ENCODE measurements at places on chromosomes 12 and 14.

DNA sequence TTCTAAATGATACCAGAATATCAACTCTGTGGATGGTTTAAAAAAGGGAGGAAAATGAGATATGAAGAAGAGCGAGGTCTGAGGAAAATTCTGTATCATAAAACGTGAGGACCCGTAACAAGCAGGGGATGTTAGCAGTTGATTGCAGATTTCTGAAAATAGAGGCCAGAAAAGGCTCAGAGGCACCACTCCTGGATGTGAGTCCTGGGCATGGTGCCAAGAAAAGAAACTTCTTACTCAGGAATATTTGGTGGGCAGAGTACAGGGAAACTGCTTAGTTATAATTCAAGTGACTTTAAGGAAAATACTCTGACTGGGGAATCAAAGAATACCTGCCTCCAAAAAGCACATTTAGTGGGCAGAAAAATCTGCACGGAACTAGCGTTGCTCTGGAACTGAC lies 85.5 kb downstream of the PRICKLE1 start:
- no peak for DNase-seq

DNA sequence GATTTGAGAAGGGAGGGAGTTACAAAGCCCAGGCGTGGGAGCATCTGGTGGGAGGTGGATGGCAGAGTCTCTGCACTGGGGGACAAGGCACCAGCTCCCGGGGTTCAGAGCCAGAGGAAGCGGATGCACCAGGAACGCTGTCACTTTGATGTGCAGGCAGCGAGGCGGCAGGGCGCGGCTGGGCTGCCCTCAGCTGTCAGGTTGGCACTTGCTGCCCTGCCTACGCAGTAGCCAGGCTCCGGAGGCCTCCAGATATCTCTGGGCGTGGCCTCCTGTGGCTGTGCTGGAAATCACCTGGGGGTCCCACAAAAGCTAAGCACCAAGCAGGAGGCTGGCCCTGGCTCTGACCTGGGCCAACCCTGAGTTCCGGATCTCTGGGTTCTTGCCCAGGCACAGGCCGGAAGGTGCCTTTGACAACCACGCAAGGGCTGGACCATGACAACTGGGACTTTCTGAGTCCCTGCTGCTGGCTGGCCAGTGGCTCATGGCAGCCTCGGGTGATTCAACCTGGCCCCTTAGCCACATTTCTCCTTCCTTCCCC lies 62.1 kb upstream of the MAP1LC3B2 start:
- no peak for DNase-seq

GRCh38 chr12:120399531-120399930 lies 30.6 kb upstream of the MSI1 start:
- DNase-seq, result no peak

- DNase-seq, result no peak
These were observed 145.9 kb downstream of the NRXN3 start for GRCh38 chr14:78316052-78316451.

- no peak for DNase-seq
These were observed 253.1 kb downstream of the CCDC91 start for GRCh38 chr12:28443337-28443736.

DNA sequence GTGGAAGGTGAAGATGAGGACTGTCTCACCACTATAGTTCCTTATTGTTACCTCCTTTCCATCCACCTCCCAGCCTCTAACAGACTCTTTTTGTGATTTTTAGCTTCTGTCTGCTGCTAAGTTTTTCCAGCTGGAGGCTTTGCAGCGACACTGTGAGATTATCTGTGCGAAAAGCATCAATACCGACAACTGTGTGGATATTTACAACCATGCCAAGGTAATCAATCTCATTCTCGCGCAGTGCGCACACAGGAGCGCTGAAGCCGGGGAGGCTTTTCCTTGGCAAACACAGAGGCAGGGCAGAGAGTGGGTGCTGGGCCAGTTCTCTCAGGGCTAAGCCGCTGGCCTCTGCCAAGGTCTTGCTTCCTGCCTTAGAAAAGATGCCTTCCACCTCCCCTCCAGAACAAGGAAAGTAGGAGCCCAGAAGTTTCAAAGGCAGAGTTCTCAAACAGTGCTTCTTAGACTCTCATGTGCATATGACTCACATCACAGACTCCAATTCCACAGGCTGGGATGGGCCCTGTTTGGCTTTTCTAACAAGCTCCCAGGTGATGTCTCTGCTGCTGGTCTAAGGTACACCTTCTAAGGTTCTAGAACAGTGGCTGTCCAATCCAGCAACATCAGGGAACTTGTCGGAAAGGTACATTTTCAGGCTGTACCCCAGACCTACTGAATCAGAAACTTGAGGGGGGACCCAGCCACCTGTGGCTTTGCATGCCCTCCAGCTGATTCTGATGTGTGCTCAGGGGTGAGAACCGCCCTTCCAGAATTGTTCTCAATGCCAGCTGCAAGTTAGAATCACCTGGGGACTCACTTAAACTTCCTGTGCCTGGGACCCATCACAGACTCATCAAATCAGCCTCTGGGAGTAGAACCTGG lies 33.8 kb upstream of the PWP1 start:
- no peak for DNase-seq

GRCh38 chr14:69932391-69932790 lies 53.2 kb downstream of the SMOC1 start:
- no peak for DNase-seq

DNA sequence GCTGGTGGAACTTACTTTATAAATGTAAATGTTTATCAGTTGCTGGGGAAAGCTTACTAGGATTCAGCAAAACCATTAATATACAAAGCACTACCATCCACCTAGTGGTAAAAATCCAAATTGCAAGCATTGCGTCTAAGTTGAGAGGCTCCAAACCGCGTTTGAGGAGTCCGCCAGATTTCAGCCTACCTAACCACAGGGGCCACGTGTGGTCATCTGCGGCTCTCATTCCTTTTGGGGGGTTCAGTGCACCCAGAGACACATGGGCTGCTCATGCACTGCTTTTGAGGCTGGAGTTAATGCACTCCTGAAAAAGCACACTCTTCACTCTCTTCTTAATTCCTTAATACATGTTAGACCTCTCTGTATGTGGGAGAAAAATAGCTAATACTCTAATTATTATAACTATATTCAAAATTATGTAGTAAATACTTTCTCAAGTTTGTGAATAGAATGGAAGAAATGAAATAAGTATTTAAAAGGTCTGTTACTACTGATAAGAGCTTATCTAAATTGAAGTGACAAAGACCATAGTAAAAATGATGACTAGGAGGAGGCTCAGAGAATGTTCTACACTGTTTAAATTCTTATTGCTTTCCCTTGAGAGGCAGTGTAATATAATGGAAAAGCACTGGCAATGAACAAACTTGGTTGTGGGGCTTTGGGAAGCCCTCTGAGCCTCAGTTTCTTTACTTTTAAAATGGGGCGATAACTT lies 41.4 kb upstream of the MANSC4 start:
- no peak for DNase-seq

DNA sequence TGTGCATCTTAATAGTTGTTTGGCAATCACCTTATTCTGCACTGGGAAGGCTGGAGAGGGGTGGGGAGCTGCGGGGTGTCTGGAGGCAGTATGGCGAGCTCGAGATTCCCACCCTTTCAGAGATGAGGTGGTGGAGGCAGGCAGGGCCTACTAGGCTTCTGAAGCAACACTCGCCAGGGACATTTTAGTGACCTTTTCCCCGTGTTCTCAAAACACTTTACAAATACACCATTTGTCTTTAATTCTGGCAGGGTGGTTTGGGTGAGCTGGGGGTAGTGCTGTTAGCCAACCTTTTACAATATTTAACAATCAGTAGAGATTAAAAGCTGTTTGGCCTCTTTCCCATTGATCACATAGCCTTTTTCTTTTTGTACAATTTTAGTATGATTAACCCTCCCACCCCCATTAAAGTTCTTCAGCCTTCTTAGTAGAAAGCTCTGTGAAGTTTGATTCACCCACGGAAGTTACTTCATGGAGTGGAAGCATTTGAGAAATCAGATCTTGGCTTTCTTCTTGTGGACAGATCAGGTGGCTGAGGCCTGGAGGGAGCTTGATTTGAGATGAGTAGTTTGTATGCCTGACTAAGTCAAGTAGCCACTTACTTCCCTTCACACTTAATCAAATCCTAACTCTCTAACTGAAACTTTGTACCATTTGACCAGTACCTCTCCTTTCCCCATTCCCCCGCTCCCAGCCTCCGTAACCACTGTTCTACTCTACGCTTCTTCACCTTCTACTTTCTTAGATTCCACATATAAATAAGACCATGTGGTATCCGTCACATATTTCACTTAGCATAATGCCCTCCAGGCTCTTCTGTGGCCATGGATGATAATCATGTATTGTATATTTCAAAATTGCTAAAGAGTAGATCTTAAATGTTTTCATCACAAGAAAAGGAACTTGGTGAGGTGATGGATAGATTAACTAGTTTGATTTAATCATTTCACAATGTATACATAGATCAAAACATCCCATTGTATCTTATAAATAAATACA lies 41.0 kb downstream of the TRAF3 start:
- no peak for DNase-seq

DNA sequence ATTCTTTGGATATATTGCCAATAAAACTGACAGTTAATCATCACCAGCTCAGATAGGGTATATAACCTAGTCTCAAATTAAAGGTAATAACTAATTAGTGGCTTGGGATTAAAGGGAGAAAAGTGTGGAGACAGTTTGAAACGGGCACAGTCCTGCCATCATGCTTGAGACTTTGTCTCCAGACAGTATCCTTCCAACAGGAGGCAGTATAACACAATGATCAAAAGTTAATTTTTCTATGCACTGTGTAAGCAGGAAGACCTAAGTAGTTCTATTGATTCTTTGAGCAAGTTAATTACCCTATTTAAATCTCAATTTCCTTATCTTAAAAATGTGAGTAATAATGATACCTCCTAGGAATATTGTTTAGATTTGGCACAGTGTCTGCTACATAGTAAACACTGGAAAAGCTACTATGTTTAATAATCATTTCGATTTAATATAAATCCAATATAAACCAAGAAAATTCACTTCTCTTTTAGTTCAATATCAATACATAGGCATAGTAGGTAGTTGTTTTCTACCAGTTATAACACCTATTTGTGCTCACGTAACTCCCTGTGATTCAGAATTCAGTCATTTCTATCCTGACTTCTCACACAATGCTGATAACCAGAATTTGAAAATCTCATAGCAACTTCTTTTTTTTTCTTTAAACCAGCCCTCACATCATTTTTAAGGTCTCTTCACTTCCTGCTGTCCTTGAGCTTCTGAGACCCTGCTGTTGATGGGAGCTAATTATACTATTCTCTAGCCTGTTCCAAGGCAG lies 53.7 kb downstream of the GALNT4 start:
- no peak for DNase-seq

DNA sequence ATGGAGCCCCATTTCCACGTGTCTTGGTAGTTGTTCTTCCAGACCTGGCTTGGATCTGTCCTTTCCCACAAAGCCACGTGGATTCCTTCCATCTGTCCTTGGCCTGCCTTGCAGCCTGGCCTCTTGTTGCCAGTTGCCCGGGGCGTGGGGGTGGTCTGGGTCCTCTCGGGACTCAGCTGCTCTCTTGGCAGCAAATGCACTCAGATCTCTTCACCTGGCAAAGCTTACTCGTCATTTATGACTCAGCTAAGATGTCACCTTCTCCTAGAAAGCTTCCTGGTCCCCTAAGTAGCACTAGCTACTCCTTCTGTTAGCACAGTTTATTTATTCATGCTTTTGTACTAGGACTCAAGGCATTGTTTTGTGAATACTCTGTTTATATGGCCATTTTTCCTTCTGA lies 13.6 kb downstream of the PLEKHG3 start:
- no peak for DNase-seq

DNA sequence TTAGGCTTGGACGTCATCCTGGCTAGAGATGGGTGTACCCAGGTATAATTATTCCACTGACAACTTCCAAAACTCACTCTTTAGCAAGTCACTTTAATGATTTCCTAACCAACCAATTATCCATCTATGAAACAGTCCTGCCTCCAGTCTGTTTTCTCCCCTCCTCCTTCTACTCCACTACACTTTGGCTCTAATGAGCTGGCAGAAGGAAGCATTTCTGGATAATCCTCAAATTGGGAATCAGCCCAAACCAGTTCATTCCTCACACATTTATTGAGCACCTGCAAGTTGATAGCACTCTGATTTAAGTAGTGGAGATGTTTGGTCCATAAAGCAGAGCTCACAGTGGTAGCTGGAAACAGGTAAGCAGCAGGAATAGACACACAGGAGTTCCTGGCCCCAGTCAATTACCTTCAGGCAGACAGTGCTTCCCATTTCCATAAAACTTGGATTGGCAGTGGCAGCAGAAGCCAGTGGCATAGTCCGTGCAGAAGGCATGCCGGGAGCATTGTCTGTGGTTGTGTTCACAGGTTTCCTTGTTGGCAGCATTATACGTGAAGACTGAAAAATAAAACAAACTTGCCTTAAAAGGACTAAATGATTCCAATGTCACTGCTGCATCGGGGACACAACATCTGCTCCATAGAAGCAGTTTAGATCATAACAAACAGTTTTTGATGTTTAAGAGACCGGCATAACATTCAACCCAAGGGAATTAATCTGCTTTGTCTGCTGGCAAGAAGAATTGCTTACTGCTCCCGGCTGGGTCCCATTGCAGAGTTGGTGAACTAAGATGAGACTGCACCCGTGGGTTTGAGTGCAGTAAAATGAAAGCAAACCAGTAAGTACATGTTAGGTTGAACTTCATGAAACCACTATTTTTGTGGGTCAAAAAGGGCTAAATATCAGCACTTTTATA lies 26.2 kb downstream of the NID2 start:
- no peak for DNase-seq

GRCh38 chr12:53161119-53161911 lies 19.2 kb upstream of the ZNF740 start:
- DNase-seq, result no peak

- DNase-seq, result no peak
These were observed 4.7 kb upstream of the GOLGA3 start for GRCh38 chr12:132833341-132833740.

DNA sequence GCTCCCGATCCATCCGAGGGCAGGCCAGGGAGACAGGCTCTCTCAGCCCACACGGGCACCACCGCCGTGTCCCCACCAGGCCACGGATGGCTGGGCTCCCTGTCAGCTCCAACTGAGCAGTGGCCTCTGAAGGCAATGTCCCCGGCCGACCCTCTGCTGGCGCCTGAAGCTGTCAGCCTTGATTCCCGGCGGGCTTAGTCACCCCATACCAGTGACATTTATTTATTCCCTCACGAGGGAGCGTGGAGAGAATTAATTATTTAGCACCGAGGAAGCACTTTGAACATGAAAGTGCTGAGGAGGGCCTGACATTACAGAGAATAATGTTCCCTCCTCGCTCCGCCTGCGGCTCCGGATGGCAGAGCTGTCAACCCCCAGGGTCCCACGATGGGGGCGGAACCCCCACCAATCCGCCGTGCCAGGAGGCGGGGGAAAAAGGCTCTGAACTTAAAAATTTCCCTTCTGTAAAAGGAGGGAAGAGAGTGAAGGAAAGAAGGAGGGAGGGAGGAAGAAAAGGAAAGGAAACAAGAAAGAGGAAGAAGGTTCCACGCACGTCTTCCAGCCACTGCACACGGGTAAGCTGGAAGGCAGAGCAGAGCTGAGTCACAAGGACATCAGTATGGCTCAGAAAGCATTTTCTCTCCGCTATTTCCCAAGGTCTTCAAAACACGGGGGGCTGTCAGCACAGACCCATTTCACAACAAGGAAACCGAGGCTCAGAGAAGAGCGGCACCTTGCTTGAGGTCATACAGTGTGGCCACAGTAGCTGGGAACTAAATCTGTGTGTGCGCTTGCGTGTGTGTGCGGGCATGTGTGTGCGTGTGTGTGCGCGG lies 108.7 kb upstream of the NCOR2 start:
- no peak for DNase-seq

GRCh38 chr12:71639341-71639760 lies 24.3 kb downstream of the ZFC3H1 start:
- no peak for DNase-seq

GRCh38 chr14:104105822-104106470 lies 20.4 kb downstream of the ASPG start:
- DNase-seq, result no peak

All from stimulated activated CD8-positive, alpha-beta memory T cell treated with anti-CD3 and anti-CD28 coated beads, Interleukin-12 subunit alpha, Interleukin-12 subunit beta, amount 100 ng/mL, for 1 hour (primary cell).